ENCODE measurements at places on chromosomes 11 and 22.
A peak's percentile ranks its signal among the peaks of the same experiment; 100 is the strongest.

DNA sequence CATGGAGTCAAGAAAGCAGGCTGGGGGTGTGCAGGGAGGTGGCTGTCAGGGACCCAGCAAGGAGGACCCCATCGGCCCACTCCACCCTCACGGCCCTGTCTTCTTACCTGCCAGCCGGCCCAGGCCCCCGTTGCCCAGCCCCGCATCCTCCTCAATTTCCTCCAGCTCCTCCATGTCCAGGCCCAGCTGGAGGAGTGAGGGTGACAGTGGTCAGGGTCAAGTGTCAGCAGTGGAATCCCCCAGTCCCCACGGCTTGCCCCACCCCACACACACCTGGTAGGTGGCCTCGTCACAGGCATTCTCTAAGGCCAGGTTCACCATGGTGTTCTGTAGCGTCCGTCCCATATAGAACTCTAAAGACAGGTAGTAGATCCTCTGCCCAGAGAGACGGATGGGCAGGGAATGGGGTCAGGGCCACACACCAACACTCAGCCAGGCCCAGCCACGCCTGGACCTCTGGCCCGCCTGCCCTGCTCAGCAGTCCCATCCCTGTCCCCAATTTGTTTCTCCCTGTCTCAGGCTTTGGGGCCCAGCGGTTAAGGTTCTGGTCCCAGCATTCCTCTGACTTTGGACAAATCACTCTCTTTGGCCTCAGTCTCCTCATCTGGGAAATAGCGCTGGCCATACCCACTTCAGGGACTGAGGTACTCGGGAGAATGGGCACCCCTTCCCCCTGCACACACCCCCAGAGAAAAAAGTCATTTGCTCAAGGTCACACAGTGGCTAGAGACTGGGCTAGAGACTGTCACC is 1.3 kb downstream of the PYGM start:
- DNase-seq: no peak

GRCh38 chr11:111135778-111136570 is 109.6 kb upstream of the POU2AF2 start:
- no peak for DNase-seq

DNA sequence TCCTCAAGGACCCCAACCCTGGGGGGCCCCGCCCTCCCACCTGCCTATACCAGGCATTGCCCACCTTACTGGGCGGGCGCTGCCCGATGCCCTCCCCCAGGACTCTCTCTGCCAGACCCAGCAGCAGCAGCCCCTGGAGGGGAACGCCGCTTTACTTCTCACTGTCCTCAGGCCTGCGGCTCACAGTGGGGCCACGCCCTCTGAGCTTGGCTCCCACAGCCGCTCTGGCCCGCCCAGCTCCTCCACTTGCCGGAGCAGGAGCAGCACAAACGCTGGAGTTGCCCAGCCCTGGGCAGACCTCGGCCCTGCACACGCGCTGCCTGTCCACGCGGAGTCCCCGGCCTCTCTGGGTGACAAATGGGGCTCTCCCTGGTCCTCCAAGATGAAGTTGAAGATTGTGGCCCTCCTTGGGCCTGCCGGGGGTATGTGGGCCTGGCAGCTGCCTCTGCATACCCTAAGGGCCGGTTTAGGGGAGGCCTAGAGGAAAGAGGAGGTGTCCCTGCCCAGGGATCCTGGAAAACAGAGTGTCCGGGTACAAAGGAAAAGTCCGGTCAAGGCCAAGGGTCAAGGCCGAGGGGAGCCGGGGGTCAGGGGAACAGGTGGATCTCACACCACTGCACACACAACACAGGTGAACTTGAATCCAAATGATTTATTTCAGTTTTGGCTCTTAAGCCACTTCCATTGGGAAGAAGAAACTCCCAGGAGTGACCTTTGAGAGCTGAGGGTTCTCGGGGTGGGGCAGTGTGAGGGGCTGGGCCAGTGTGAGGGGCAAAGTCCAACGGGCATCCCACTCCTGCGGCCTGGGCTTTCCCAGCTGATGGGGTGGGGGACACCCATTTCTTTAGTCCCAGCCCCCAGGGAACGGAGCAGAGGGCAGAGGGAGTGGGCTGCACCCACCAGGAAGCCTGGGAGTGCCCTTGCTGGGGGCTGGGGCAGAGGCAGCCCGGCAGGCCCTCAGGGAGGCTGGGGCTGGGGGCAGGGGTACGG is 674 bp upstream of the BAIAP2L2 start:
- DNase-seq: peak; percentile 84

GRCh38 chr11:84899134-84899533 is 728.0 kb downstream of the DLG2 start:
- DNase-seq: no peak

- DNase-seq: no peak
Measured at GRCh38 chr11:95134491-95134890, 44.8 kb downstream of the ENDOD1 start.

DNA sequence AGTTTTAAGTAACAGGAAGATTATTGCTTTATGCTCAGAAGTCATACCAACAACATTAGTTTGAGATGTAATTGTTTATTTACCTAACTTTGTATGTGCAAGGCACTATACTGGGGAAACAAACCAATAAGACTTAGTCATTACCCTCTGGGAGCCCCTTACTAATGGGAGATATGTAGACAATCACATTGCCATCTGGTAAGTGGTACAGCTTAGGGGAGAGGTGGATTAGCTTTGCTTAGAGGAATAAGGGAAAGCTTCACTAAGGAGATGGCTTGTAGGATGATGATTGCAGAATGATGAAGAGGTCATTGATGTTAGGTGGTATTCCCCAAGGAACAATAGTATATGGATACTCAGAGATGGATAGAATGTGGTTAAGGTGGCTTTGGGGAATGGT is 17.5 kb downstream of the EMSY start:
- DNase-seq: no peak

DNA sequence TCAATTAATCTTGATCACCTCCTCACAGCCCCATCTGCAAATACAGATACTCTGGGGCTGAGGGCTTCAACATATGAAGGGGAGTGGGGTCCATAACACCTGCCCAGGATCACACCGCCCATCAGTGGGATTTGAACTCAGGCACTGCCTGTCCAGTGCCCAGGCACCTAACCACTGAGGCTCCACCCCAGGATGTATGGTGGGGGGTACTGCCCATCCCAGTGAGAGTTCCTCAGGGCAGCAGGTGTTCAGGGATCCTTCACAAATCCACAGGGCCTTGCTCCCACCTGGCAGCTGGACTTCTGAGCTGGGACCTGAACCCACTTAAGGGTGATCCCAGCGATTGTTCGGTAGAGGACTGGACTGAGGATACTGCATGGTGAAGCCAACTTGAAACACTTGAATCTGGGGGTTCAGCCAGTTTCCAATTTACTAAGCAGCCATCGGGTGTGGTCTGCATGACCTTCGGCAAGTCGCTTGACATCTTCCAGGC is 33.3 kb downstream of the PRDM11 start:
- no peak for DNase-seq

DNA sequence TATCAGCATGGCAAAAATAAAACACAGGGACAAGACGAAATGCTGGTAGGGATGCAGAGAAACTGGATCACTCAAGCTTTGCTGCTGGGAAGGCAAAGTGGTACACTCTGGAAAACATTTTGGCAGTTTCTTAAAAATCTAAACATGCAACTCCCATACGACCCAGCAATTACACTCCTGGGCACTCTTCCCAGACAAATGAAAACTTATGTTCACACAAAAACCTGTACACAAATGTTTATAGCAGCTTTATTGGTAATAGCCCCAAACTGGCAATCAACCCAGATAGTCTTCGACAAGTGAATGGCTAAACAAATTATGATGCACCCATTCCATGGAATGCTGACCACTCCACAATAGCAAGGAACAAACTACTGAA is 35.8 kb upstream of the PRR5 start:
- no peak for DNase-seq

GRCh38 chr22:20885557-20886323 is 26.9 kb downstream of the SNAP29 start:
- DNase-seq: peak; percentile 82

GRCh38 chr22:37544955-37545702 is 15.2 kb upstream of the CDC42EP1 start:
- peak; percentile 79 for DNase-seq

DNA sequence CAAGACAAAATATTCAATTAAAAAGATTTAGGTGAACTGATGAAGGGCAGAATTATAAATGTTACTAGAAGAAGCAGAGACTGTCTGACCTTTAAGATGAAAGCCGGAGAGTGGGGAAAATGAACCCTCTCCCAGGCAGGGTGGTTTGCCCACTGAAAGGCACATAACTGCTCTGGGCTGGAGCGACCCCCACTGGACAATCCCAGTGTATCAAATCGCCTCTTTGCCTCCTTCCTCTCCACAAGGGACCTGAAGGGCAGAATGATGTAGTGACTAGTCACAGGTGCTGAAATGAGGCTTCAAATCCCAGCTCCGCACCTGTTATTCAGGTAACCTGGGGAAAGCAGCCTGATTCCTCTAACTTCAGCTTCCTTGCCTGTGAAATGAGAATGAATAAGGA is 69.0 kb downstream of the EFCAB6 start:
- peak; percentile 20 for DNase-seq

GRCh38 chr11:78037056-78037455 is 14.0 kb upstream of the KCTD14 start:
- DNase-seq: no peak

DNA sequence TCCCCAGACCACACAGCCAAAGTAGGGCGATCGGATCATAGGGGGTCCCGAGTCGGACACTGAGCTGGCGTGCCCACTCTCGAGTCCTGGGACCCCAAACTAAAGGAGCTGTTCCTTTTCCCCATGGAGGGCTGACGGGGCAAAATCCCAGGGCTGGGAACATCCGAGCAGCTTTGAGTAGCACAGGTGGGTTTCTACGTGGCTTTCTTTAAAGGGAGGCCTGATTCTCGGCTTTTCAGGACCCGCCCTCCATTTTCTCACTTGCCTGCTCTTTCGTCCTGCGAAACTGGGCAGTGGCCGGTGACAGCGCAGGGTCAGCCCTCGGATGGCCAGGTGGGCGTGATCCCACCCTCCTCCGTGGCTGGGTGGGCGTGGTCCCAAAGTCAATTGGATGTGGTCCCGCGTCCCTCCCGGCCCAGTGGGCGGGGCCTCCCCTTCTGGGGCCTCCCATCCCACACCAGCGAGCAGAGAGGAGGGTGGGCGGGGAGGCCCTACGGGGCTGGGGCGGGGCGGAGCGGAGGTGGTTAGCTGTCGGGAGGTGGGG is 17.5 kb upstream of the TXNRD2 start:
- DNase-seq: peak; percentile 98

DNA sequence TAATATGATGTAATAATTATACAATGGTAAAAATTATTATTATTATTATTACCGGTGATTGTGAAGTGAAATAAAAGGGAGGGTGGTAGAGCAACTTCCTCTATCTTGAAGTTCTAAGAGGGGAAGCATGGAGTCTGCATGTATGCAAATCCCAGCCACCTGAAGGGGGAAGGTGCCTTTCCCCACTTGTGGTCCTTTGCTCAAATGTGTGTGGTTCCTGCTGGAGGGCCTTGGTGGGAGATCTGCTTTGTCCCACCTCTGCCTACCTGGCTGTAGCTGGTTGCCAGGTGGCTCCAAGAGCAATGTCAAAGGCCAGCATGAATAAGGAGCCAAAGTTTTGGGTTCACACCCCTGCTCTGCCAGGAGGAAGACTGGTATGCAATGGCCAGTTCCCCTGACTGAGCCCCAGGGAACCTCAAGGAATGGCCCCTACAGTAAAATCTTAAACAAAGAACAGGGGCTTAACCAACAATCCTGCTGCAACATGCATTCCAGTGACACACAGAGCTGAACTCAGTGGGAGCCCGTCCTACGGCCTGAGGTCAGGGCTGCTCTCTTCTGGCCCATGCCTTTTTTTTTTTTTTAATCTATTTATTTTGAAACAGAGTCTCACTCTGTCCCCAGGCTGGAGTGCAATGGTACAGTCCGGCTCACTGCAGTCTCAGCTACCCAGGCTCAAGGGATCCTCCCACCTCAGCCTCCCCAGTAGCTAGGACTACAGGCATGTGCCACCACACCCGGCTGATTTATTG is 8.5 kb downstream of the TMEM132A start:
- DNase-seq: no peak

DNA sequence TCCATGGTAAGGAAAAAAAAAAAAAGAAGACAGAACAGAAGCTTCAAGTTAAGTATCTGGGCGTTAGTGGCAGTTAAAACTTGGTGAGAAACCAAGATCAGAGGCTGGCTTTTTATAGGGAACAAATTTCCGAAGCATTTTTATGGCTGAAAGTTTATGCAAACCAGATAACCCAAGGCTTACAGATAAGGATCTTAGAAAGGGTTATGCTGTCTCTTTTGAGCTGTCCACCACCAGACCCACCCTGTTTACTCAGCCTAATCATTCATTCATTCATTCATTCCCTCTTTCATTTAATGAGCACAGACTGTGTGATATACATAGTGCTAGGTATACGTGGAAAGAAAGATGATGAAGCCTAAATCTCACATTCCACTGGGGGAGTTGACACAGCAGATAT is 89.5 kb downstream of the ME3 start:
- no peak for DNase-seq

GRCh38 chr11:23099256-23099655 is 239.0 kb upstream of the CCDC179 start:
- DNase-seq: no peak

GRCh38 chr22:17113600-17113999 is 7.6 kb downstream of the TMEM121B start:
- DNase-seq: no peak

DNA sequence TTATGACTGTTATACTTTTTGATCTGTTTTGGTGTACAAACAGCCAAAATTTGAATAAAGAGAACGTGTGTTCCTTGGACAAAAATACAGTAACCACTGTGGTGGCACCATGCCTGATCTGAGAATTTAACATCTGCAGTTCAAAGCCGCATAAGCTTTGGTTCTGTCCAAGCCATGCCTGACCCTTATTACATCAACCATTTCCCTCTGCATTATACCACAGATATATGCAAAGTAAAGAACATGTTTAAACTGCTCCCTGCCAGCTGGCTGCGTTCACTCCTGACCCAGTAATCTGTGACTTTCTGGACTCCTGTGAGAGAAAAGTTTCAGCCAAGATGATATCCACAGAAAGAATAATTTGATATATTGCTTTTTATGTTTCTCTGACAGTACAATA is 890.5 kb upstream of the ANO3 start:
- DNase-seq: no peak

DNA sequence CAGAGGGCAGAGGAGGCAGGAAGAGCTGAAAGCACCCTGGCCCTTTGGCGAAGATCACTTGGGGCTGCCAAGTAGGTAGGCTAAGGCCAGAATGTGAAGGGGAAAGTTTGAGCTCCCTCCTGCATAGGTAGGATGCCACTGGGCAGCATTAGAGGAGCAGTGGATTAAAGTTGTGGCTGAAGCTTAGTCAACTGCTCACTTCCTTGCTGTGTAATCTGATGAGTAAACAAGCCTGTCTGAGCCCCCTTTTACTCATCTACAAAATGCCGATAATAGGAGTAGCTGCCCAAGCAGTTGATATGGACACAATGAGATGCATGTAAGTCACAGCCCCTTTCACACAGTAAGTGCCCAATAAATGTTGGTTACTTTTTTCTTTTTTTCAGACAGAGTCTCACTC is 216.4 kb downstream of the MN1 start:
- DNase-seq: no peak

DNA sequence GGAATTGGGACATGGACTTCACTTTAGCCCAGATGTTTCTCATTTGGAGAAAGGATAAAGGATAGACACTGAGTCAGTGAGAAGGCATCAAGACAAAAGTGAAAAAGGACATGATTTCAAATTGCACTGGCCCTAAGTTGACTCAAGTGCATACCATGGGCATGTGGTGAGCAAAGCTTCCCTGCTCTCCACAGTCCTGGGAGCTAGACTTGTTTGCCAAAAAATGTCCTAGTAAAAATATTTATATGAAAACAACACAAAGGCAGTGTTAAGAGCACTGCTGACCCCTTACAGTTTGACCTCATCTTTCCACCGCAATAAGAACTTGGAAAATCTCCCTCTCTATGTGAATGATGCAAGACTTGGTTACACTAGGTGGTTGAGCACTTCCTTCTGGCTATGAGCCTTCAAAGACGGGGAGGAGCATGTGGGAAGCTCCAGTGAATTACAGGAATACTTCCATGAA is 46.5 kb upstream of the FIBIN start:
- DNase-seq: no peak

Data from HuH-7 (cell line).